ENCODE measurements at places on chromosomes 11 and 22.
A peak's percentile ranks its signal among the peaks of the same experiment; 100 is the strongest.

DNA sequence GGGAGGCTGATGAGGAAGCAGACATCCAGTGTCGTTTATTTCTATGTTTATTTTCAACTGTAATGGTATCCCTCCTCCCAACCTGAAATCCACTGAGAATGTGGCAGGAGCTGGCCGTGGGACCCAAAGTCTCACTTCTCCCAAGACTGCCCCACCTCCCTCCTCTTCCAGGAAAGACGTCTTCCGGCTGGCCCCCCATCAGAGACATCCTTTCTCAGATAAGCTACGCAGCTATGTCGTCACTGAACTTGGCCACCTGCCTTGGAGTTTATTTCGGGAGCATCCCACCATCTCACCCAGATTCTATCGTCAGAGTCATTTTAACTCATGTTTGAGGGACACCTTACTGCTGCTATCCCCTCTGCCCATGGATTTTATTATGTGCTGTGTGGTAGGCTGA, 13.9 kb downstream of the TMEM184B start:
- DNase-seq, result no peak

DNA sequence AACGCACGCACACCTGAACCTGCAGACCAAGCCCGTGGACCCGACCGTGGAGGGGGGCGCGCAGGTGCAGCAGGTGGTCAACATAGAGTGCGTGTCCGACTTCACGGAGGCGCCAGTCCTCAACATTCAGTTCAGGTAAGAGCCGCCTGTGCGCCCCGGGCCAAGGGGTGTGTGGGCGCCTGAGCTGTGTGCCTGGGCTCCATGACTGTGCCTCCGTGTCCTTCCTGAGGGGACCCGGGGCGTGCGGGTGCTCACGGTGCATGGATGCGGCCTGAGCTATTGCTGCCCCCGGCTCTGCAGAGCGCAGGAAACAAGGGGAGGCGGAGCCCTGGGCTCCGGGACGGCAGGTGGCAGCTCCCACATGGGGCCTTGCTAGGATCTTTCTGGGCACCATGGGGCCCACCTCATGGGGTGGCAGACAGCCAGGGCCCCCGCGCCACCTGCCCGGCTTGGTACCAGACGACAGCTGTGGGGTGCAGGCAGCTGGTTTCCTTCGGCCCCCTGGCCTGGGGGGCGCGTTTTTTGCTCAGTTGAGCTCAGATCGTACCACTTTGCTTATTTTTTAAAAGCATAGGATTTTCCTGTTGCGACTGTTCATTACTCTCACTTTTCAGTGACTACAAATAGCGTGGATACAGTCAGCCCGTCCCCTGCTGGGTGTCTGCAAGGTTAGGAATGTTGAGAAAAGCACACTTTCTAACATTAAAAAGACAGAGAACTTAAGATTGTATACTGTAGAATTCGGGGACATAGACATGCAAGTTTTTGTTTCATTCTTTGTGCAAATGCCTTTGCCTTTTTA, 28.3 kb downstream of the MUC6 start:
- DNase-seq, result no peak

DNA sequence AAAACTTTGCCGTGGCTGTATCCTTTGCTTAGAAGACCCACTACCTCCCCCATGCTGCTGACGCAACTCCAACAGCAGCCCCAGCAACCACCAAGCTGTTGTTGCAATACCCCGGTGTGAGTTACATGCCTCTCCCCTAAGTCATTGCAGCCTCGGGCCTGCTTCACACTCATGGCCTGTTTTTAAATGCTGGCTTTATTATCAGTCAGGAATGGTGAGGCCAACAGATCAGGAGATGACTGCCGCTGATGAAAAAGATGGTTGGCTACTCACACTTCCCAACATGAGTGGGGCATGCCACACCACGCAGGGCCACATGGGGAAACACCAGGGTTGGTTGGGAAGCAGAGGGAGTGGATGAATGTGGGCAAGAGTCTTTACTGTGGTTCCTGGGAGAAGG, 171.5 kb upstream of the SYT13 start:
- no peak for DNase-seq

DNA sequence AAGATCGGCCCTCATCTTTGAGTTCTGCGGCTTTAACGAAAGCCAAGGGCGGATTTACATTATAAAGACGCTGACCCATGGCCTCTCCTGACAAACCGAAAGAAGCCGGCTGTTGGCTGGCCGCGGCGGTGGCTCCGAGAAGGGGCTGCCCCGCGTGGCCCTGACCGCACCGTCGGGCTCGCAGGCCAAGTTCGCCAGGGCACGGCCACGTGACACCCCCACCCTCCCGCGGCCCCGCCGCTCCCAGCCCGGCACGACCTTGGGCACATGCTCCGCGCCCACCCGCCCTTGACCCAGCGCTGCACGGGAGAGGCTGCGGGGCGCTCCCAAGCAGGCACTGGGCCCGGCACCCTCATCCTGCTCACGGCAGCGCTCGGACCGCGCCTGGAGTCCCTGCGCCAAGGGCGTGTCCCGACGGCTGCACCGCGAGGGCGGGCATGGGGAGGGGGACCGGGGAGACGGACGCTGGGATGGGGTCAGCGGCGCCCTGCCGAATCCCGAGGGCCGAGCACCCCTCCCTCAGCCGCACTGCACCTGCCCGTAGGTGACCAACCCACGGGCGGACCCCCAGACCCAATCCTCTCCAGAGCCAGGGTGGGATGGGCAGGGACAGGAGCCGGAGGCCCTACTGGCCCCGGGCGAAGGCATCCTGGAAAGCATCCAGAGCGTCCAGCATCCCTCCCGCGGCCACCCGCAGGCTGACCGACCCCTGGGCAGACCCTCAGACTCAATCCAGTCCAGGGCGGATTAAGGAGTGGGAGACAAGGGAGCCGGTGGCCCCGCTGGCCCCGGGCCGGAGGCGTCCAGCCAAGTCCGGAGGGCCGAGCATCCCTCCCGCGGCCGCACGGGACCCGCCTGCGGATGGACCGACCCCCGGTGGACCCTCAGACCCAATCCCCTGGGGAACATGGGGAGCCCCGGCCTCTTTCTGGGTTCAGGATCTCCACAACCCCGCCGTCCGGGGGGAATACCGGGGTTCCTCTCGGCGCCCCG, 759 bp downstream of the CPT1A start:
- DNase-seq, result no peak

DNA sequence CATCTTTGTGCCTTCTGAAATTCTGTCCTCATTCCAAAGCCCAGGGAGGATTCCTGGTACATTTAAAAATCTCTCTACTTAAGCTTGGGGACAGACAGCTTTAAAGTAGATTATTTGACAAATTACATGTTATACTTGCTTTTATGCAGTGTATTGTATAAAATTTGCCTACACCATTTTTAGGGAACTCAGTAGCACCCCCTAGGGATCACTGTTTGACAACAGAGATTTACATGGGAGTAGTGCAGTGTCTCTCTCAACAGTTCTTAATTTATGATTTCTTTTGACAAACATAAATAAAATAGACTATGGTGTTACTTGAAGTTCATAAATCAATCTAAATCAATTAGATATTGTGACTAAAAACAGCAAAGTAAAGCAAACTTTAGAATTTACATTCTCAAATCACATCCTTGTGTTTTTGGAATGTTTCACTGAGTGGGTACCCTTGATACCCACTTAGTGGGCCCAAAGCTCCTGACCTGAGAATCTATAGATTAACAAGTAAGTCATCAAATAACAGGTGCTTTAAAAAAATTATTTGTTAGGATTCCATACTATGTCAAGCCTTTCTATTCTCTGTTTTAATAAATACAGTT, 428.8 kb downstream of the DYNC2H1 start:
- DNase-seq, result peak; percentile 47

GRCh38 chr11:73306977-73307322, 1.1 kb upstream of the ARHGEF17 start:
- no peak for DNase-seq

GRCh38 chr22:22369964-22370270, 125.3 kb downstream of the VPREB1 start:
- no peak for DNase-seq

DNA sequence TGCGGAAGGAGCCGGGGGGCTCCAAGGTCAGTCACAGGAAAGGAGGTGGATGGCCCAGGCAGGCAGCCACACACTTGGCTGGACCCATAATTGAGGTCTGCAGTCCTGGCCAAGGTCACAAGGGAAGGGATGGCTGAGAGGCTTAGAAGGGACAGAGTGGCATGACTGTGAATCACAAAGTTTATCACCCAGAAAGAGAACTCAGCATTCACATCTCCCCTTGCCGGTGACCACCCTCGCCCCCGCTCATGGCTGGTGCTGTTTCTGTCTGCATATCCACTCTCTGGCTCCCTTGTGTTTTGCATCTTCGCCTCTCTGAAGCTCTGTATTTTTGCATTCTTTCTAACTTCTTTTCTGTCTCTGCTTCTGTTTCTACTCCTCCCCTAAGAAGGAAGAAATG, 117.5 kb downstream of the FEZ1 start:
- no peak for DNase-seq

DNA sequence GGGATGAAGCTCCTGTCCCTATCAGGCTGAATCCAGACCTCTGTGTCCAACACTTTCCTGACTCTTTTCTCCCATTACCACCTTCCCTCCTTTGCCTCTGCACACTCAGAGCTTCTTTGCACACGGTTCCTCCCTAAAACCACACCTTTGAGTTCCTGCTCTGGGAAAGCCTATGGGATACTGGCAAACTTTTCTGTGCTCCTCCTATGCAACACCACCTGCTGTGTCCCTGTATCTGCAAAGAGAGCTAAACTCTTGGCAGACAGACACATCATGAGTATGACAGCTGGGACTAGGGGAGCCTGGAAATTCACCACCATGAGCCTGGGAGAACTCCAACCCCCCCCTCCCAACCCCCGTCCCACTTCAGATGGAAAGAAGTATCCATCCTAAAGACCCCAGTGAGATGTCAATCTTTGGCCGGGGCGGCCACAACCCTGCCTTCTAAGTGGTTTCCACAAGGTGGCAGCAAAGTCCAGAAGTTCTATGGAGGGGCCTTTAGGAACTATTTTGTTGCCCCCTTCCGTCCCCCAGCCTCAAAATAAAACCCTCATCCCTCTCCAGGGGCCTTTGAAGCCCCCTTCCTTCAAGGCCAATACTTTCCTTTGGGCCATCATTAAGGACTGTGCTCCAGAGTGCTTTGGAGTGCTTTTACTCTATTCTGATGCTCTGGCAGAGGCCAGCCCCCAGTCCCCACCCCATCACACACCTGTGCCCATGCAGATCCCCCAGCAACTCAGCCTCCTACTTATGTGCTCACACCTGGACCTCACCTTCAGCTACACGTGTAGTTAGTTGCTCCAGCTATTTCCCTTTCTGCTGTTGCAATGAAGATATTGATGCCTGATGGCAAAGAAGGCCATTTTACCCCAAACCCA, 19.4 kb downstream of the HTR3A start:
- DNase-seq, result peak; percentile 59

DNA sequence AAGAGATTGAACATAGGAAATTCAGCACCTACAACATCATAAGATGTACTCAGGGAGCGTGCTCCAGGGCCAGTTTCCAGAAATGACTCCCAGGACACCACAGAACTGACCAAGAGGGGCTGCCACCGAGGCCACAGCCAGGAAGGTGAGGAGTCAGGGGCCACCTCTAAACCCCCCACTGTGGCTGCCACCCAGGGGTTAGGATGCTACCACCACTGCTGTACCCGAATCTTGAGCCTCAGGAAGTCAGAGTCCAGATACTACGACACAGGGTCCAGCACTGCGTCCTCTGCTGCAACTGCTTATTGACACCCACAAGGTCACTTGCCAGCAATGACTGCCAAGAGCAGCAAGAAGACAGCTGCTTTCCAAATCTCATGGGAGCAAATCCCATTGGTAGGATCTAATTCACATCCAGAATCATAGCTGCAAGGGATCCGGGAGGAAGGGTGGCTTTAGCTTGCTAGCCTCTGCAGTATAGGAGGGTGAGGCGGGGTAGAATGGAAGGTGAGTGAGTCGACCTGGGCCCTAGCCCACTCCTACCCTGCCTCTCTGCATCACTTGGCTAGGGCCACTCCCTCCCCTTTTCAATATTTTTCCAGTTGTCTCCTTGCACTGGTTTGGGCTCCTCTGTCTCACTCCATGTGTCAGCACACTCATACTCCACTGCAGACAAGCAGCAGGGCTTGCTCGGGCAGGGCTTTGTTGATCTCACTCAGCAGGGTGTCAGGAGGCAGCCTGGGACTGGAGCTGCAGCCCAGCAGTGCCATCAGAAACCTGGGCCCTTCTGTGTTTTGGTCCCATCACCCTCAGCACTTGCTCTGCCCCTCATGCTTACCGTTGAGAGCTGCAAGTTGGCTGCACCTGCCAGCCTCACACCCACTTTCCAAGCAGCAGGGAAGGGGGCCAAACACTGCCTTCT, 18.1 kb upstream of the CYTH4 start:
- no peak for DNase-seq

DNA sequence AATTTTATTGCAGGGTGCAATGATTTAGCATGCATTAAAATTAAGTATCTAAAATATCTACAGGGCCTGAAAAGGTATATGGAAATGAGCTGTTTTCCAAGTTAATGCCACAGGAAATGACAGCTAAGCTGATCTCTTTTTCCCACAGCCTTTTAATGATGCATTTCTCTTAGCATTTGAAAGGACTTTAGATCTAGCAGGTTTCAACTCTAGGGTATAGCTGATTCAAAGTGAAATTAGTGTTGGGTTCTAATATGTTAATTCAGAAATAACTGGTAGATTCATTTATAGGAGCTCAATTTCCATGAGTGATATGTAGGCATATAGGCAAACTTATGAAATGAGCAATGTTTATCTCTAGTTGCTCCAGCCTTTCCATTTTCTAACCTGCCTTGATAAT, 274.2 kb downstream of the CASP12 start:
- DNase-seq, result no peak

- DNase-seq, result peak; percentile 38
Measured at GRCh38 chr11:111512296-111513239, at the start of gene BTG4. BTG4 (minus strand) TSS chr11:111512386; CDS start chr11:111498776, 13,610 bp downstream.

GRCh38 chr11:101816613-101817012, 98.2 kb upstream of the CEP126 start:
- DNase-seq, result no peak

DNA sequence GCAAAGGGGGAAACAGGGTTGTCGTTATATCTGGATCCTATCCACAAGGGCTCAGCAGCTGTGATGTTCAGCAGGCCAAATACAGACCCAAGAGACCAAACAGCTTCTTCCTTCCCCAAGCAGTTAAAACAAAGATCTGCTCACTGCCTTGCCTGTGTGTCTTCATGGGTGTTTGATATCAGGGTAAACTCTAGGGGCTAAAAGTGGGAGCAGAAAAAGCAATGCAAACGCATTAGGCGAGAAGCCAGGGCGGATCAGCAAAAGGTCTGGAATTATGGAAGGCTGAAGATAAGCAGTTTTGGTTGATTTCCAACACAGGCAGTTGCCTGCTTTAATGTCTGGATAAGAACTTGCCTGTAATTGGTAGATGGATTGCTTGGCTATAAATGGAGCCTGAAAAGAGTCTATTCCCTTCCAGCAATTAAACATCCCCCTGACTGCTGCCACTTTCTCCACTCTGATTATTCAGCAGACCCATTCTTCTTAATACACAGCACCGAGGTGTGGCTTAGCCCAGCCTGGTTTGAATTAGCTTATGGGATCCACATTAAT, 126.3 kb downstream of the COMMD9 start:
- DNase-seq, result no peak

- no peak for DNase-seq
Measured at GRCh38 chr11:93611836-93612677, 49.4 kb upstream of the CEP295 start.

DNA sequence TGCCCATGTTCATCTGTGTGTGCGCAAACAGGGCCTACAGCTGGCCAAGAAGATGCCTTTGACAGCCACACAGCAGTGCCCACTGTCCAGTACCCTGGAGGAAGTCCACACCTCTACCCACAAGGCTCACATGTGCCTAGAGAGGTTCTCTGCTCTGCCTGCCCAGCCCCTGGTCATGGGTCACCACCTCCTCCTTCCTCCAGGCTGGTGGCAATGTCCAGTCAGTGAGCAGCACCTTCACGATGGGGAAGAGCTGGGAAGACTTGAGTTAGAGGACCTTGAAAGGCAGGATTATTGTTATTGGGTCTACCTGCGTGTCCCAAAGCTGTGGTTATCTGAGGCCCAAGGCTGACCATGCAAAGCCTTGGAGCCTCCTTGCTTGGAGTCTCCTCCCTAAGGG, 28.4 kb upstream of the TTC12 start:
- DNase-seq, result no peak
